ENCODE measurements at places on chromosomes 2 and 18.

DNA sequence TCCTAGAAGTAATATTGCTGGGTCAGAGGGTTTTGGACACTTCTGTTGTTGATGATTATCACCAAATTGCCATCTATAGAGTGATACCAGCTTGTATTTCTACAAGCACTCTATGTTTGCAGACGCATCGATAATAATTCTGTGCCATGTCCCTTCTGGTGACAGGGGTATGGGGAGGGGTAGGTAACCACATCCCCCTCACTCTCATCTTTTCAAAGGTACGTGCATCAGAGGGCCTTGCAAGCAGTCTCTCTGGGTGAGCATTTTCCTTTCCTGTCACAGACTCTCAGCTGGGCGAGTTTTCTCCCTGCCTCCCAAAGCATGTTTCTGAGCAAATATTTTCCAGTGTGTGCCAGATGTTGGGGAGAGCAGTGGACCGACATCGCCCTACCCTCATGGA is 98.0 kb downstream of the SMAD7 start:
- DNase-seq: no peak

- DNase-seq: no peak
Measured at GRCh38 chr2:108935271-108935741, 53.7 kb downstream of the EDAR start.

- no peak for DNase-seq
Measured at GRCh38 chr18:78561757-78562510, 417.7 kb upstream of the SALL3 start.

DNA sequence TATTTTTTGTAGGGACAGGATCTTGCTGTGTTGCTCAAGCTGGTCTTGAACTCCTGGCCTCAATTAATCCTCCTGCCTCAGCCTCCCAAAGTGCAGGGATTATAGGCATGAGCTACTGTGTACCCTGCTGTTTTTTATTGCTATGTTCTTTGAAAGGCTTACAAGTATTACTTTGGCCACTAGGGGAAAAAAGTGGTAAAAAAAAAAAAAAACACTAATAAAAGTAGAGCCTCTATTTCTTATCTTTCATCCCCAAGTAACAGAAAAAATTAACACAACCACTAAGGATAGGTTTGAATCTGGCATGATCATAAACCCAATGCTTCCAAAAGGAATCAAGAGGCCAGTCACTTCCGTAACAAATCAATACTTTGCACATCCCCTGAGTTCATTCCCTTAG is 11.6 kb downstream of the NOL10 start:
- no peak for DNase-seq

DNA sequence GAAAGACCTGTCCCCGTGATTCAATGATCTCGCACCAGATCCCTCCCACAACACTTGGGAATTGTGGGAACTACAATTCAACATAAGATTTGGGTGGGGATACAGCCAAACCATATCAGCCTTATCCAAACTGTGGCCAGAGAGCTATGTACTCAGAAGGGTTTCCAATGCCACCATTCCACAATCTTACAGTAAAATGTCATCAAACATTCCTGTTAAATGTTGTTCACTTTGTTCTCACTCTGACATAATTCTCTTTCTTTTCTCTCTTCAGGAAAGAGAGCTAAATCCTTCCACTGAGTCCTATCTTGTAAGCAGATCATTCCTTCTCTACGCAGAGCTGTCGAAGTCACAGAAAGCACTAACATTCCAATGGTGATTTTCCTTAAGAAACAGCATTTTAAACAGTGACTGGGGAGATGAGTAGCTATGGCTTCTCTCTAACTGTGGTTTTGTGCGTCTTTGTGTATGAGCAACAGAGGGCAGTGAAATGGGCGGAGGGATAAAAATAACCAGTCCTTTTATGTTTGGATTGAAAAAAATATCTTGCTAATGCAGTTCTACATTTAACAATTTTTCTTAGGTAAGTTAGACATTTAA is 684.7 kb downstream of the EPHA4 start:
- no peak for DNase-seq

GRCh38 chr2:233234264-233234663 is 17.2 kb upstream of the ATG16L1 start:
- DNase-seq: no peak

DNA sequence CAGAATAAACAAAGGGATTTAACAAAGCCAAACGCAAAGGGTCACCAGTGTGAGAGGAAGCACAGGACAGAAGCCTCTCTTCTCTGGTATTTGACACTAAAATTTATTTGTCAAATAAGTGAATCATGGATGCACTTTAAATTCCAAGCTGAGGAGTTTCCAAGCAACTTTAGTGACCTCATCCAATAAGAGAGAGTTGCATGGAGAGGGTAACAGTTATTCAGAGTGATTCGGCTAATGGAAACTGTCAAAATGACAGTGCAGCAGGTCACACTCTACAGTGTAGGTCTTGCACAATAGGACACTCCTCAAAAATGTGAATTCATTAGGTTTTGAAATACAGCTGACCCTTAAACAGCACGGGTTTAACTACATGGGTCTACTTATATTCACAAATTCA is 103.9 kb upstream of the ACVR1C start:
- no peak for DNase-seq

DNA sequence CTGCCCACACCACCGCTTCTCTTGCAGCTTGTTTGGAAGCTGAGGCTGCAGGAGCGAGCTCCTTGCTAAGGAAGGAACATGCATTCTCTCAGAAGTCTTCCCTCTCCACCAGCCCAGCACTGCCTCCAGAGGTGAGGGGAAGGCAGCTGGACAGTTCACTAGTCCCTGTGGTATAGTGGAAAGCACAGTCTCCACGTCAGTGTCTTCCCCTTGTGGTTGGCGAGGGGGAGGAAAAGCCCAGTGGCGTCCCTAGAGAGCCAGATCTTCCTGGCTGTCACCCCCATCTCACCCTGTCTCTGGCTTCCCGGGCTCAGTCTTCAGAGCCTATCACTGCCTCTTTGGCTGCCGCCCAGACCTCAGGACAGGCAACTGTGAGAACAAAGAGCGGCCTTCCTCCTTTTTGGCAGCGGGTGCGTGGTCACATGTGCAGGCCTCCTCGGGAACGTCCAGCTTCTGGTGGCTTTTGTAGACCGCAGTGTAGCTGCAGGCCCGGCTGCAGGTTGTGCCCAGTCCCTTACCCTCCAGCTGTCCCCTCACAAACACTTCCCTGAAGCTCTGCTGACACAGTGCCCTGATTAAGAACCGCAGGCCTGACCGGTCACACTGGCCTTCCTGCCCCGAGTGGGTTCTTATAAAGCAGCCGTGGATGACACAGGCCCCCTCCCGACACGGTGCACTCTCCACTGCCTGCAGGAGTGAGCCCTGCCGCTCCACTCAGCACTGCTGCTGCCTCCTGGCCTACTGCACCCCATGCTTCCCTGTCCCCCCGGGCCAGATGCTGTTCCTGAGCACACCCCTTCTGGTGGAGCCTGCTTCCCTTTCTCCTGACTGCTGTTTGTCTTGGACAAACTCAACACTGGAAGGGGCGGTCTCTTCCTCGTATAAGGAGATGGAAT is 90.9 kb downstream of the RNF144A start:
- no peak for DNase-seq

DNA sequence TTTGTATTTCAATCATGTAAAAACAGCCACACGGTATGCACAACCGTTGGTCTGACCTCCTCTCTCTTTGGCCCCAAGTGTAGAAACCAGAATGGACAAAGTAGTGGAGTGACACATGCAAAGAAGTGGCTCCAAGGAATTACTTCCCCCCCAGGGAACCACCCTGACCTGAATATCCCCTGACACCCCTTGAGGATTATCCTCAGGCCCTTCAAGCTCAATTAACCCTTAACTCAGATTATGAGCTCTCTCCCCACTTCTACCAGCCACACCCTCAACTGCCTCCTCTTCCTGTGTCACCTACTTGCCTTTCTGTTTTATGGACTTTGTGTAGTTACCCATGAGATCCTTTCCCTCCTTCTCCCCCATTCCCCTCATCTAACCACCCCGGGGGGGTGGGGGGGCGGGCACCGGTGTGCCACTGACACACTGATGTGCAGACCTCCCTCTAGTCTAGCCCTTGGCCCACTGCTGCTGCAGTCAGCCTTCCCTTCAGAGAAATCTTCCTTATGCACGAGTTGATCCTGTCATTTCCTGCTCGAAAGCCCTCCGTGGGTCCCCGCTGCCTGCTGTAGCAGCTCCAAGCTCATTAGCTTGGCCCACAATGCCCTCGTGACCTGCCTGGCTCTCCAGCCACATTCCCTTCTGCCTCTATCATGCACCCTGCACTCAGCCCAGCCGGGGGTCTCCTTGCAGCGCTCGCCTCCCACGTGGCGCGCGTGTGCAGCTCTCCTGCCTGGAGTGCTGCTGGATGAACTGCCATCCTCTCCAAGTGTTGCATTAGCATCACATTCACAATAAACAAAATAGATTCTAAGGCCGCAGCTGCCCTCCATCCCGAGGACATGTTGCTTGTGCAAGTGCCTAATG is 40.1 kb upstream of the TMEM177 start:
- no peak for DNase-seq

DNA sequence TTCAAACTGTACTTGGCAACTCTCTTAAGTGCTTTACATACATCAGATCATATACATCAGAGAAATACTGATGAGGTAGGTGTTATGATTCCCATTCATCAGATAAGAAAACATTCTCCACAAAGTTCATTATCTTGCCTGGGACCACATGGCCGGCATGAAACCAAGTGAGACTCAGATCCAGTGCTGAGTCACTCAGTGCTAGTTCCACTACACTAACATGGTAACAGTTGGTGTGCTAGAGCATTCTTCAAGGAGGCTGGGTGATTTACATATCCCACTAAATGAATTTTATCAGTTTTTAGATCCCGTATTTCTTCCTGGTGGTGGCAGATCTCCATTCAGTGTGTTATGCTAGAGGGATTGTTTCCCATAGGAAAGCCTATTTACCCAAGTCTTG is 772.0 kb downstream of the CNTNAP5 start:
- no peak for DNase-seq

DNA sequence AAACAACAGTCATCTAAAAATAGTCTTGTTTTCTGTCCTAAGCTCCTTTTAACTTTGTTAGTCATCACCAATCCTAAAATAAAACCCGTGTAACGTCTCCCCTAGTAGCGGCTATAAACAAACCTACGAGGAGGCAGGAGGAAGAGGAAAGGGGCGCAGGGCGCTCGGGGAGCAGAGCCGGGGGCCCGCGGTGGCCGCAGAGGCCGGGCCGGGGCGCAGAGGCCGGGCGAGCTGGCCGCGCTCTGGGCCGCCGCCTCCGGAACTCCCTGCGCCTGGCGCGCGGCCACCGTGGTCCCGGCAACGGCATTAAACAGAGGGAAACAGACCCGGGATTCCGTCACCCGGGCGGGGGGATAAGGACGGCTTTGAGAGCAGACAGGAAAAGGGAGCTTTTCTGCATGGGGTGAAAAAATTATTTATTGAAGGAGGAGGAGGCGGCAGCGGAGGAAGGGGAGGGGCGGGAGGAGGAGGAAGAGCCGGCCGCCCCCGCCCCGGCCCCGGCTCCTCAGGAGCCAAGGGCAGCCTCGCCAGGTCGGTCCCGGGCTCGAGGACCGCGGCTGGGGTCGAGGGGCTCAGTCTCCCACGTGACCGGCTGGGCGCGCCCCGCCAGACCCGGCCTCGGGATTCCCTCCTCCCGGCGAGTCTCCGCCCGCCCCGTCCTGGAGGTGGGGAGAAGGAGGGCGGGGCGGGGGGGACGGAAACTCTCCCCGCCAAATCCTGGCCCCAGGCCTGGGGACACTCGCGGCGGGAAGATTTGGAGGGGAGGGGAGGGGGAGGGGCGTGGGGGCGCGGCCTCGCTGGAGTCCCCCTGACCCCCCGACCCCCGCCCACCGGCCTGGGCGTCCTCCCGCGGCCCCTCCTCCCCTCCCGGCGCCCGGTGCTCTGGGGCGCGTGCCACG is 1.8 kb upstream of the NFATC1 start:
- DNase-seq: no peak

- DNase-seq: no peak
Measured at GRCh38 chr2:105853354-105854088, 108.8 kb downstream of the NCK2 start.

GRCh38 chr2:20027705-20028434 is 15.4 kb upstream of the MATN3 start:
- no peak for DNase-seq

DNA sequence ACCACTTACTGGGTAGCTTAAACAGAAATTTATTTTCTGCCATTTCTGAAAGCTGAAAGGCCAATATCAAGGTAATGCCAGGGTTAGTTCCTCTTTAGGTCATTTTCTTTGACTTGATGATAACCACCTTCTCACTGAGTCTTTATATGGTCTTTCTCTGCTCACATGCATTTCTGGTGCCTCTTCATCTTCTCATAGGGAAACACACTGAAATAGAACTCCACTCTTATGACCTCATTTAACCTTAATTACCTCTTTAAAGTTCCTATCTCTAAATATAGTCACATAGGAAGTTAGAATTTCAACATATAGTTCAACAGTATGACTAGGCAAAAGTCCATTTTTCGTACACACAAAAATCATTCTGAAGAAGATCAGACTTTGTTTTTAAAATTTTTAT is 616.8 kb upstream of the VRK2 start:
- no peak for DNase-seq

- DNase-seq: no peak
Measured at GRCh38 chr2:154697418-154698252, 860 bp upstream of the KCNJ3 start.

DNA sequence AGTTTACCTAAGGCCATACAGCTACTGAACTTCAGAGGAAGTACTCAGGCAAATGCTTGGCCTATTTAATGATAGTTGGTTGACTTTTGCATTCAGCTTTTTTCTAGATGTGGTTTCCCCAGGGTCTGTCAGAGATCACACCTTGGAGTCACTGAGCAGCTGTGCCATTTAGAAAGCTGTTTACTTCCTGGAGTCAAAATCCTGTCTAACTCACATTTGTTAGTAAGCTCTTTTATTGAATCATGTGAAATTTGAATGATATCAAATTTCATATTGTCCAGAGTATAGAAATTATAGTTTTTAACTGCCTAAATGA is 7.6 kb upstream of the TRIB2 start:
- DNase-seq: no peak

- no peak for DNase-seq
Measured at GRCh38 chr2:234133004-234133403, 82.5 kb downstream of the SPP2 start.
